ENCODE measurements at places on chromosomes 11 and 22.

- peak; percentile 26 for DNase-seq
These were observed 53.3 kb downstream of the PPFIA1 start for GRCh38 chr11:70323806-70324205.

- DNase-seq = no peak
These were observed 8.8 kb downstream of the MISFA start for GRCh38 chr11:18608376-18608775.

GRCh38 chr22:46646531-46647215 is 26.5 kb downstream of the GRAMD4 start:
- DNase-seq = no peak

DNA sequence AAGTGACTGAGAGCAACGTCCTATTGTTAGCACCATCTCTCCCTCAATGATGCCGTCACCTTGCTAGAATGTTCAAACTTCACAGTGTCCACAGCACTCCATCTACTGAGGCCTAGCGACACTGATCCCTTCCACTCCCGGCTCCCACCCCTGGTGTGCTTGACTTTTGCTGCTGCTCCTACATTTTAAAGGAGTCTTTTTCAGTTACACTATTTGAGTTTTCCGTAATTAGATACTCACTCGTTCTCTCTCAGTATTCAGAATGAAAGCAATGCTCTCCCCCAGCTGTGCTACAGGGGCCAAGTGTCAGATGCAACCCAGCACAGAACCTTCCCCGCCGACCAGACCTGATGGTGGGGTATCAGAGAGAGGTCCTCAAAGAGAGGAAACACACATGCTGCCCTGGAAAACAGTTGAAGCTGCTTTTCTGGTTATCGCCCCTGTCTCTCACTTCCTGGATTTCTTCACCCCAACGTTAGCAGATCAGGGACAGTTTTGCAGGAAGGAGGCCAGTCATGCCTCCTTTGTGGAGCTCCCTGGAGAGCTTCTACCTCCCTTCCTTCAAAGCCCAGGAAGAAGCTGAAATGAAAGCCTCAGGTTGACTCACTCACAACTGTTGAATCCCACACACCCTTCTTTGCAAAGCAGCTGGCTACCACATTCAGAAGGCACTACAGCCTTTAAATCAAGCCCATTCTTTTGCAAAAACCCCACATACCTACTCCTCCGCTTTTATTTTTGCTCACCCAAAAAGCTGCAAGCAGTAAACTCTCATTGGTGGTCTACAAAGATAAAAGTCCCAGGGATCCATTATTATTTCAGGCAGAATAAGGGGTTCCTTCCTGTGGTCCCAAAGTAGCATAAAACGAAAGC is 23.5 kb downstream of the LARGE1 start:
- no peak for DNase-seq

DNA sequence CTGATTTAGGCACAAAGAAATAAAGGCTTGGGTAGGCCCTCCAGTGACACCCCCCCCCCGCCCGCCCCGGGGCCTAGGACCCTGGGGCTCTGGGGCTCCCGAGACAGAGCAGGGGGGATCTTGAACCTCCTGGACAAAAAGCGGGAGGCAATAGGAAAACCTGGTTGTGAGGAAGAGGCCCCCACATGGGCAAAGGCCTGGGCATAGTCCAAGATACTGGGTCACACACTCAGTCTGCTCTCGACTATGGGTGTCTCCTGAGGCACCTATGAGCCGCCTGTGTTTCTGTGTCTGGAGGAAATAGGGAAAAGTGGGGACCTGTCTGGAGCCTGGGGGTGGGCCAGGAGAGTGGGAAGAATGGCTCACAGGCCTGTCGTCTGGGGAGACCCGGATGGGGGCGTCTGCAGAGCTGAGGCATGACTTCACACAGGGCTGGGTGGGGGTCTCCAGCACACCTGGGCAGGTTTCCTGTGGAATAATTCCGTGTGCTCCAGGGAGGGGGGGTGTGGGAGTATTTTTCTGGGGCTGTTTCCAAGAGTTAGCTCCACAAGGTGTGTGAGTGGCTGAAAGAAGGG is 2.4 kb upstream of the MN1 start:
- no peak for DNase-seq

DNA sequence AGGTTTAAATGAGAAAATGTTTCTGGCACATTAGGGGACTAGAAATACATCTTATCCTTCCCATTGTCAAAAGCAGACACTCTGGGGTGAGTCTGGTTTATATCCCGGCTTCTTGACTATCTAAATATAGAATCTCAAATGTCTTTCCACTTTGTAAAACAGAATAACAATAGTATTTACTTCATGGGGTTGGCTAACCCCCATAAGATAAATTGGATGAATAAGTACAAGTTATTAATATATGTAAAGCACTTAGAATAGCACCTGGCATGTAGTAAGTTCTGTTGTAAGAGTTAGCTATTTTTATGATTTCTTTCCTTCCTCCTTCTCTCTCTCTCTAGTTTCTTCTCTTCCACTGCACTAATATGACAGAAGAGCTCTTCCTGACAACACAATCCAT is 499.1 kb downstream of the INSC start:
- no peak for DNase-seq

DNA sequence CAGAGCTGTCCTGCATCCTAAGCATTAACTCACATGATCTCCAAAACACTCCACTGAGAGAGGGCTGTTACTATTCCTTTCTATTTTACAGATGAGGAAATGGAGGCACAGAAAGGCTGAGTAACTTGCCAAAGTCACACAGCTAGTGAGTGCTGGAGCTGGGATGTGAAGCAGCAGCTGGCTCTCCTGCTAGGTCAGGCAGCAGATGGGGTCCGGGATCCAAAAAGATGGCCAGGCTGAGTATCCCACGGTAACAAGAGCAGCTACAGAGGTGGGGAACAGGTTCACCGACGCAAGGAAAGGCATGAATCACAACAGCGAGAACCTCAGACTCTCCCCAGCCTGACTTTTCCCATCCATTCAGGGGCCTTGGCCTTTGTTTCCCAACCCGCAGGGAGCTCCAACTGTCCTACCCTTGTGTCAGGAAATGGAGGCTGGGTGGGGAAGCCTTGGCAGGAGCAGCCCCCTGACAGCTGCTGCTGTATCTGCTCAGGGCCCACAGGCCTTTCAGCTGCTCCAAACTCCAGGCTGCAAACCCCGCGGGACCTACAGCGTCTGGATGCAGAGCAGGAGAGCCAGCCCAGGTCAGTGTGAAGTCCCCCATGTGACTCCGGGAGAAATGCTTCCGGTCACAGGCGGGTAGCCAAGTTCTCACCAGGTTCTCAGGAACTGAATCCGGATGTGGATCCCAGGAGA is 29.5 kb downstream of the DKK3 start:
- DNase-seq = no peak

- no peak for DNase-seq
These were observed 4.0 kb downstream of the OR4X2 start for GRCh38 chr11:48248902-48249301.

DNA sequence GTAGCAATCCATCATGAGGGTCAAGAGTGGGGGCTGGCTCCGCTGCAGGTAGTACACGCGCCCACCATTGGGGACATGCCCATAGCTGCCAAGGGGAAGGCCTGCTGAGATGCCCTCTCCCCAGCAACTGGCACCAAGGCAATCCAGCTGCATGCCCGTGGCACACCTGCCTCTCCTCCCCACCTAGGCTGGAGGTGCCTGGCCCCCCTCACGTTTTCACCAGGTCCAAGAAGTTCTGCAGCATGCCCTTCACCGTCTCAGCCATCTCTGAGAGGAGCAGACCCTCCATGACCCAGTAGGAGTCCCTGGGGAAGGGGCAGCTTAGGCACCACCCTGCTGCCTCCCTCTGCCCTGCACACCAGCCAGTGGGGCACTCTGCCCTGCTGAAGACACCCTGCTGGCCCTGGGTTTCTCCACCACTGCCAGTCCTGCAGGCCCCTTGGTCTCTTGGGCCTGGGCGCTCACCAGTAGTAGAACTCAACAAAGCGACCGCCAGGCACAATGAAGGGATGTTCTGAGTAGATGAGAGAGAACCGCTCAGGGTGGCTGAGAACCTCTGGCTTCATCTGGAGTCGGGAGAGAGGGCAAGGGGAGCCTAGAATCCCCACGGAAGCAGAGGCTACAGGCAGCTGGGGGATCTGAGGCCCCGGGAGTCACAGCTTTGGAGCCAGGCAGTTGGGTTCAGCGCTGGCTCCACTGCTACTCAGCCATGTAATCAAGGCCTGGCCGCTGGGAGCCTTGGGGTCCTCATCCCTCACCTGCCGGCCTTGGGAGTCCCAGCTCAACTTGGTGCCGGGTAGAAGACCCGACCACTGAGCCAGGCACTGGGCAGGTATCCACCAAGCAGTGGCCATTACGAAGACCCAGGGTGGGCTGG is 17.8 kb downstream of the TREH start:
- no peak for DNase-seq

- no peak for DNase-seq
These were observed 33.1 kb downstream of the PHLDB1 start for GRCh38 chr11:118640332-118641154.

DNA sequence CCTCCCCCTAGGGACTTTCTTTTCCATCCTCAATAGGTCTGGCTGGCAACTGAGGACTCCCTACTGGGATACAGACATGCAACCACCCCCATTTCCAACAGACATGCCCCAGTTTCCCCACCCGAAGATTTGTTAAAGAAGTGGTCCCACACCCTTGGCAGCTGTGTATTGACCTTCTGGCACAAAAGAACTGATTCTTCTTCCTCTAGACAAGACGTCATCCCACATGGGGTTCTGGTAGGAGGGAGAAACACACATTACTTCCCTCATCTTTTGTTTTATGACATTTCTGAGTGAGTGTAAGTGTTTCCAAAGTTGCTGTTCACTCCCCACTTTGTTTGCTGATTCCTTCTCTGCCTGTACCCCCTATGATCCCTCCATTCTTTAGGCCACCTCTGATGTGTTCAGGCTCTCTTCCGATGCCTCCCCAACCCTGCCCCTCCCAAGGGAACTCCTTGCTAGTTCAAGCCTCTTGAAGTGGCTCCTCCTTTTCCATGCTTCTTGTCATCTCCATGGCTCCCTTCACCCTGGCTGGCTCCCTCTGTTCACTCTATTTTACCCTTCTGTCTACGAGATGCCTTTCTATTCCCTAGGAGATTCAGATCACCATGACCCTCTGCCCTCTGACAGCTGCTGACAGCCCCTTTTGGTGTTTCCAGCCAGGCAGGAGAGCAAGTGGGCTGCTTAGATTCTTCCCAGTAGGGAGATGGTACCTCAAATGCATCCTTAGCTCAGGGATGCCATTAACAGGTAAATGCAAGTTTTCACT is 4.3 kb downstream of the KIRREL3 start:
- DNase-seq = no peak

DNA sequence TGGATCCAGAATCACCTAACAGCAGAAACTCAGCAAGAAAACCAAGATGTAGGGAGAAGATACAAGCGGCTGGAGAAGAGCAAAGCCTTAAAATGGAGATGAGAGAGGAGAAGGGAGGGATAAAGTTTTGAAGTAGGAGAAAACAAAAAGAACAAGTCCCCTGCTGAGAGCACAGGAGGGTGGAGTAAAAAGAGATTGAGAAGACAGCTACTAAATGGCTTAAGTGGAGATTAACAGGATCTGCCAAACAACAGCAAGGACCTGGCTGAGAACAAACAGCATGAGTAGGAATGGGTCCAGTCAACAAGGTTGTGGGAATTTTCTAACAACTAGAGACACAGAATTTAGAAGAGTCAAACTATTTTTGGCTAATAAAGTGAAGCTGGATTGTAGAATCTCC is 18.1 kb downstream of the BTG4 start:
- no peak for DNase-seq

DNA sequence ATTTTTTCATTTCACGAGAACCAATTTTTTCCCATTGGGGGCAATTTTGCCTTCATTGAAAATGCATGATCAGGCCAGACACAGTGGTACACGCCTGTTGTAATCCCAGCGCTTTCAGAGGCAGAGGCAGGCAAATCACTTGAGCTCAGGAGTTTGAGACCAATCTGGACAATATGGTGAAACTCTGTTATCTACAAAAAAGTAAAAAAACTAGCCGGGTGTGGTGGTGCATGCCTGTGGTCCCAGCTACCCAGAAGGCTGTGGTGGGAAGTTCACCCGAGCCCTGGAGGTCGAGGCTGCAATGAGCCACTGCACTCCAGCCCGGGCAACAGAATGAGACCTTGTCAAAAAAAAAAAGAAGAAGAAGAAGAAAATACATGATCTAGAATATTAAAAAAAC is 19.2 kb upstream of the UPK3A start:
- no peak for DNase-seq

DNA sequence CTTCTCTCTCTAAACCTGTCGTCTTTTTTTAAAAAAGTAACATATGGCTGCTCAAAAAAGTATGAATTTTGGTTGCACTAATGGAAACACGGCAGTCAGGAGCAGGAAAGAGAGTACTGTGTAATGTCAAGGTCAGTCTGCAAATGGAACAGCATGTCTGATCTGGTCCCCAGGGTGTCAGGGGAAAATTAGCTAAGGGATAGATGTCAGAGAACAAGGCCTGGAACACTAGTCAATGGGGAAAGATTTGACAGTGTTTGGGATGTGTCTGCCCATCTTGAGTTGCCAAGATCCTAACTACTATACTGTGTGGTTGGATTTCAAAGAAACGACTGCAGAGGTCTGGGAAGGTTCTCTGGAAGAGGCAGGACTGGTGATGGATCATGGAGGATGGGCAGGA is 65.7 kb upstream of the PHOX2A start:
- no peak for DNase-seq

GRCh38 chr11:108752297-108752751 is 87.5 kb downstream of the DDX10 start:
- no peak for DNase-seq

GRCh38 chr22:34645375-34645774 is 420.6 kb upstream of the ISX start:
- DNase-seq = no peak

GRCh38 chr11:8265681-8266241 is 2.1 kb upstream of the LMO1 start:
- no peak for DNase-seq

GRCh38 chr22:20205964-20206708 is 55.3 kb upstream of the CCDC188 start:
- DNase-seq = peak; percentile 41

DNA sequence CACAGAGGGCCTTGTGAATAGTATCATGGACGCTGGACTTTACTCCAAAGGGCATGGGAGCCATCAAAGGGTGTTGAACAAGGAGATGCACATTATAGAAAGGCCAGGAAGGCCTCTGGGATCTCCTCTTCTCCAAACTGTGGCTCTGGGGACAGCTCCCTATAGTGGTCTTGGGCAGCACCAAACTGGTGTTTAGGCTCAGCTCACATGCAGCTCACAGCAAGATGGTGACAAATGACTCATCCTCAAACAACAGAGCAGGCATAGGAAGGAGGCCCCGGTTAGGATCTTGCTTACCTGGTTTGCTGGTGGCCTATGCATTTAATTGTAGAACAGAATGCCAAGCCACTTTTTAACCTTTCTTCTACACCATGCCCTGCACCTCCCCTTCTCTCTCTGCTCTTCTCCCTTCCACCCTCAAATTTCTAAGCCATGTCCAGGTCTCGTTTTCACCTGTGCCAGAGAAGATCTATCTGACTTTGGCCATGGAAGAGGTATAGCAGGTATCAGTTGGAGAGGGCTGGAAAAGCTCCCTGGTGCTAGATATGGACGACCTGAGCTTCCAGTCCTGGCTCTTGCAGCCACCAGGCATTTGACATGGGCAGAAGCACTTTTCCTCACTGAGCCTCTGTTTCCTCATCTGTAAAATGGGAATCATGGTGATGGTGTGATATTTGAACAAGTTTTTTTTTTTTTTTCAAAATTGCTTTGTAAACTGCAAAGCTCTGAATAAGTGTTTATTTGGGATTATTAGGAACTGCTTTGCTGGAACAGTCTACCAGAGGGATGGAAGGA is 14.4 kb upstream of the EHF start:
- no peak for DNase-seq

All from pons (tissue), 1 donor.